ENCODE measurements at places on chromosomes 4 and X.

DNA sequence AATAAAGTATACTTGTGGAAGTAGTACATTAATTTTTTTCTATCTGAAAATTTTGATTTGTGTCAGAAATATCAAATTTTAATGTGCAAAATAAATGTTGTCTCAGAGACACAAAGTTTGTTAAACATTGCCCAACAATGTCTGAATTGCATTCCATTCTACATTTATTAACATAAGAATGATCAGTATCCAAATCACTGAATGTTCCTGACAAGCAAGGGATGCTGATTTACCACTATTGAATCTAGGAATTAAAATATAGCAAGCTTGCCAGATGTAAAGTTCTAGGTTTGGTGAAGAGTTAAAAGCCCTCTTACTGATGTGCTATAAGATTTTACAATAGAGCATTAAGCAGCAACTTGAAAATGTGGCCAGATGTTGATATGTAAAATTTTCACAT lies 489.2 kb upstream of the CTSO start:
- DNase-seq = no peak

DNA sequence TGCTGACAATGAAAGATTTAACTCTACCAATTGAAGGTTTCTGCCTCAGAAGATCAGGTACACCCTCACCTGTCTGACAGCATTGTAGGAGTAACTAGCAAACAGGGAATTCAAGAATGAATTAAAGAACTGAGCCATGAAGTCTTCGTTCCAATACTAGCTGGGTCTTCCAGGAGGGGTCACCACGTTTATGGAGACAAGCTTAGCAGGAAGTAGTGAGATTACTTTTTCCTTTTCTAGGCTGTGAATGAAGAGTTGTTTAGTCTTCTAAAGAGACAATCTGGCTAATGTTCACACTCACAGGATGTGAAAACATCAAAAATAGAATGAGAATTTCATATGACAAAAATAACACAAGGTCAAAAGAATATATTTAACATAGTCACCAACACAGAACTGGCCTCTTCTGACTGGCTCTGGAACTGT lies 54.9 kb downstream of the REELD1 start:
- DNase-seq = no peak

DNA sequence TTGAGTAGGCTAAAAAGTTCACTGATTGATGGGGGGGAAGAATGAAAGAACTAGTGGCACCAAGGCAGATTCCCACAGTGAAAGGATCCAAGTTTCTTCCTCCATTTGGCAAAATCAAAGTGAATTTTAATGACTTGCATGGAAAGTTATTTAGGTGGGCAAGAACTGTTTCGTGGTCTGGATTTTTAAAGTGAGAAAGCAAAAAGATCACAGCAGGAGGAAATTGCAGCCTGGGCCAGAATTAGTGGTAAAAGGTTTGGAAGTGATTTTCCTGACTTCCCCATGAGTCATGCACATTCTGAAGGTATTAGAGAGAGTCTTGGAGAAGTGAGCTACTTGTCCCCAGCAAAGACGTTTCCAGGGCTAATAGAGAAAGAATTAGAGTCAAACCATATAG lies 207.8 kb downstream of the ANTXR2 start:
- no peak for DNase-seq

DNA sequence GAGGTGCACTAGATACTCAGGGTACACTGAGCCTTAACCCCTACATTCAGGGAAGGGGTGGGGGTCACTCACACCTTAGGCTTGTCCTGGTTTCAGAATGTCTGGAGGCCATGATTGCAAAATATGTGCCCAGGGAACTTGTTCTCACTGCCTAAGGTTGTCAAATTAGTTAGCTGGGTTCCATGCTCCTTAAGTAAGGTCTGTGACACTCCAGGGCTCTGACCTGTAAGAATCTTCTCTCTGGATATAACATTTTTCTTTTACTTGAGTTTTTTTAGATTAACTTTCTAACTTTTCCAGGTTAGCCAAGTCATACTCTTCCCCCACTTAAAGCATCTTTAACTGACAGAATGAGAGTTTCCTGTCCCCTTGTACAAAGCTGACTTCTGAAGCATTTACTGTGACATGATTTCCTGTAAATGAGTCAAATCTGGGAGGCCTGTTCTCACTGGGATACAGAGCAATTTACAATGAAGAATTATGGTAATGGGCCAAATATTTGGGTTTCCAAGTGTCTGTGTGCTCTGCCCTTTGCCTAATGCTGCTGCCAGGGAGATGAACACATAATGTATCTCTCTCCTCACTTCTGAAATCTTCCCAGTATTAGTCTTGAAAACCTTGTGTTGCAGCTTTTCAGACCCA lies 101.7 kb downstream of the GATB start:
- no peak for DNase-seq

DNA sequence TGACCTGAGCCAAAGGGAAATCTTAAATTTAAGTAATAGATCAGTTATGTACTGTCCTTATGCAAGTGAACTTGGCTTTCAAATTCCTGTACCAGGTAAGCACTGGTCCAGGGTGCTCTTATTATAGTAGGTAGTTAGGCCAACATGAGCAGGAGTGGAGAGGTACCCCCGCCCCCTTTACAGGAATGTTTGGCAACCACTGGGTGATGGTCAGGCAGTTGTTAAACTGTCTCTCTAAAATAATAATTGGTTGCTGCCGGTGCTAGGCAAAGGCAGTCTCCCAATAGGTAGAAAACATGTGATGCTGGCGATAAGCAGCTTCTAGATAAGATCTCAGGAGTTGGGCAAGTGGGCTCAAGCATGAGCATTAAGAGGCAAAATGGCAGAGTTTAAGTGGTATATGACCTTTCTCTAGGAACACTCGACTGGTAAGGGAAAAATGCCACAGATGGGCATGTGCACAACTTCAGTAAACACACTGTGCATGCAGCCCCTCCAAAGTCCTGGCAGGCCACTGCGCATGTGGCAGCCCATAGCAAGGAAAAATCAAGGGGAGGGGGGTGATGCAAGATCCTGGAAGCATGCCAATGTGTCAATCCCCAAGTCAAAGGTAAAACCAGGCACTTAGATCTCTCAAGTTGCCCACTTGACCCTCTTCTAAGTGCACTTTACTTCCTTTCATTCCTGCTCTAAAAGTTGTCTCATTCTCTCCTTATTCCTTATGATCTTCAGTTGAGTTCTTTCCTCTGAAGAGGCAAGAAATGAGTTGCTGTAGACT lies 1239.7 kb downstream of the C4orf33 start:
- no peak for DNase-seq

DNA sequence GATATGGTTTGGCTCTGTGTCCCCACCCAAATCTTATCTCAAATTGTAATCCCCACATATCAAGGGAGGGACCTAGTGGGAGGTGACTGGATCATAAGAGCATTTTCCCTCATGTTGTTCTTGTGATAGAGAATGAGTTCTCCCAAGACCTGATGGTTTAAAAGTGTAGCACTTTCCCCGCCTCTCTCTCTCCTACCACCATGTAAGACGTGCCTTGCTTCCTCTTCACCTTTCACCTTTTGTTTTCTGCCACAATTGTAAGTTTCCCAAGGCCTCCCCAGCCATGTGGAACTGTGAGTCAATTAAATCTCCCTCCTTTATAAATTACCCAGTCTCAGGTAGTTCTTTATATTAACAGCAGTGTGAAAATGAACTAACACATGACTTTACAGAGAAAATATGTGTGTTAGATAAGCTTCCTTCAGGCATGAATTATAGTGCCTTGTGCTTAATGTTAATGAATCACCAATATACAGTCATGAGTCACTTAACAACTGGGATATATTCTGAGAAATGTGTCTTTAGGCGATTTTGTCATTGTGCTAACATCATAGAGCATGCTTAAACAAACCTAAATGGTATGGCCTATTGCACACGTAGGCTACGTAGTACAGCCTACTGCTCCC lies 37.9 kb downstream of the PDGFC start:
- no peak for DNase-seq

DNA sequence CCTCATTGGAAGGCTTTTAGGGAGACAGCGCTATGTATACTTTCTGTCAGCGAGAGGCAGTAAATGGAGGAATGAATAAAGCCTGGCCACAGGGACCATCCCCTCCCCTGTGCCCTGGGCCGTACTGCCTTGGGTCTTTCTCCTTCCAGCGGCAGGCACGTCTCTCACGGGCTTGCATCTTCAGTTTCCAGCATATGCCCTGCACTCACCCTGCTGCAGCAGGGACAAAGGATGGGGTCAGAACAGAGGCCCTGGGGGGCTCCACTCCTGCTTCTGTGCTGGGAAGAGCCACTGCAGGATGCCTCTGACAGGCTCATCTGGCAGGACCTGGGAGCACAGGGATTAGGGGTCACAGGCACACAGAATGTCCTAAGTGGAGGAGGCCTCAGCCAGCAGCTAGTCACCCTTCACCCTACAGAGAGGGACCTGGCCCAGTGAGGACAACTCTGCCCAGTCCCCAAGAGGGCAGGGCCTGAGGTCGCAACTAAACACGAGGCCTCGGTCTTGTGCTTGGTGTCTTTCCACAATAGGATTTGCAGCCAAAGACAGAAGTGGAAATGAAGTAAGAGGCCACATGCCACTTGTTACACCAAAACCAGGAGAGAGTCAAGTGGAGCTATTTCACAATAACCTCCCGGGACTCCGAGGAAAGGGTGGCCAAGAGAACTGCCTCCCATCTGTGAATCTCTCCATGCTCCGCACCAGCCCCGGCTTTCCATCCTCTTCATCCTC lies 150.8 kb downstream of the AFAP1 start:
- DNase-seq = no peak

DNA sequence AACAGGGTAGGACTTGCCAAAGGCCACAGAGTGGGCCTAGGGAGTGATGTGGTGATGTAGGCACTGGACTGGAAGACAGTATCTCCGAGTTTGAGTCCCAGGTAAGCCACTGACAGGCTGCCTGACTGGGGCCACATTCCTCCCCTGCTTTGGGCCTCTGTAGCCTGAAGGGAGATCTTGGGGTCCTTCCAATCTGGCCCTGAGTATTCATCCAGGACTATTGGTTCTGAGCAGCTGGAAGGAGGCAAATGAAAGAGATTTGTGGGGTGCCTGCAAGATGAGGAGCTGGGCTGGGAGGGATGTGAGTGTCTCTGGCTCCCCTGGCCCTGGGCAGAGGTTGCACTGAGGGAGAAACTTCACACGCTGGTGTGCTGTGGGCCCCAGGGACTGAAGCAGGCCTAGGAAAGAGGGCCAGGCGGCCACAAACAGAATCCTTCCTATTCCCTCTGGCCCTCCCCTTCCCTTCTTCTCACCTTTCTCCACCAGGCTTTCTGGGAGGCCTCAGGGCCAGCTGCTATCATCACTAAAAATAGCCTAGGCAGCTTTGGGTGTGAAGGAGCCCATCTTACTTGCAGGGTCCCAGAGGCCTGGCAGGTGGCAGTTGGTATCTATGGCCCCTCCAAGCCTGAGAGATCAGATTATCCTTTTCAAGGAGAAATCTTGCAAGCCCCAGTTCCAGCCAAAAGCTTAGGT lies 70.1 kb downstream of the PJA1 start:
- DNase-seq = no peak

GRCh38 chrX:152641996-152642395 lies 4.3 kb downstream of the GABRQ start:
- no peak for DNase-seq

DNA sequence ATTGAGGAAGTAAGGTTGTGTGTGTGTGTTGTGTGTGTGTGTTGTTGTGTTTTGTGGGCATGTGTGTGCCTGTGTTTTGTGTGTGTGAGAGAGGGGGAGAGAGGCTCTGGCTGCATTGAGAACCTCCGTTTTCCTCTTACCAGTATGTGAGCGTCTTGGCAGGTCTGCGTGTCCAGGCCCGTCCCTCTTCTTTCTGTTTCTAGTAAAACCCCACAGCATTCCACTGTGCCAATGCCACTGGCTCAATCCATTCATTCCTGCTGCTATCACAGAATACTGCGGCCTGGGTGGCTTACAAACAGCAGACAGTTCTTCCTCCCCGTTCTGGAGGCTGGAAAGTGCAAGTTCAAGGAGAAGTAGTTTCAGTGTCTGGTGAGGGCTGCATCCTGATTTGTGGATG lies 15.5 kb upstream of the HTRA3 start:
- DNase-seq = no peak
